T47D (cell line): ENCODE measurements at places on chromosomes 1 and 21.
A peak's percentile ranks its signal among the peaks of the same experiment; 100 is the strongest.

DNA sequence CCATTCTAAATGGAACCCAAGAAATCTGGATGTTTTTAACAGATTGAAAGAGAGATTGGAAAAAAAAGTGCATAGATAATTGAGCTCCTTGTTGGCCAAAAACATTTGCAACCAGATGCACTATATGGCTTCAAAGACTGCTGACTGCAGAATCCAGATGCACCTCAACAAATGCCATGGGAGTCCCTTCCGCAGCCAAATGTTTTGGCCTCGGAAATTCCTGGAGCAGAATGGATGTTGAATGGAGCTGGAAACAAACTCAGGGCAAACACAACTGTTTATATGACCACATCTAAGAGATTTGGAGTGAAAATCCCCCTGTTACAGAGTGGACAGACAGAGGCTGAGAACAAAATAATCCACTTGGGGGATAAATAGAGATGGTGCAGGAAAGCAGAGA is 285.0 kb upstream of the NFIA start:
- no peak for DNase-seq

- no peak for DNase-seq
Observed at GRCh38 chr1:209554761-209555611, 28.5 kb upstream of the CAMK1G start.

DNA sequence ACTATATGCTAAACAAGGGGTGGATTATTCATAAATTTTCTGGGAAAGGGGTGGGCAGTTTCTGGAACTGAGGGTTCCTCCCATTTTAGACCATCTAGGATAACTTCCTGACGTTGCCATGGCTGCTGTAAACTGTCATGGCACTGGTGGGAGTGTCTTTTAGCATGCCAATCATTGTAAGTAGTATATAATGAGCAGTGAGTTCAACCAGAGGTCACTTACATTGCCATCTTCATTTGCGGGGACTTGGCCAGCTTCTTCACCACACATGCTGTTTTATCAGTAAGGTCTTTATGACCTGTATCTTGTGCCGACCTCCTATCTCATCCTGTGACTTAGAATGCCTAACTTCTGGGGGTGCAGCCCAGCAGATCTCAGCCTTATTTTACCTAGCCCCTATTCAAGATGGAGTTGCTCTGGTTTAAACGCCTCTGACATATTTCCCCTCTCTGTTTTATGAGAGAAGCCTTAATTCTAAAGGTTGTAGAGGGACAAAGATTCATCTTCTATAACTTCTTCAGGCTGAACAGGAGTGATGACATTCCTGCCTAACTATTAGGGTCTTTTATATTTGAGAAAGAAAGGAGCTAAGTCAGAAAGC is 60.4 kb downstream of the DIP2A start:
- no peak for DNase-seq

GRCh38 chr1:19081218-19081893 is 124.9 kb upstream of the IFFO2 start:
- no peak for DNase-seq

- DNase-seq = no peak
Observed at GRCh38 chr1:192867180-192867579, 58.3 kb downstream of the RGS2 start.

DNA sequence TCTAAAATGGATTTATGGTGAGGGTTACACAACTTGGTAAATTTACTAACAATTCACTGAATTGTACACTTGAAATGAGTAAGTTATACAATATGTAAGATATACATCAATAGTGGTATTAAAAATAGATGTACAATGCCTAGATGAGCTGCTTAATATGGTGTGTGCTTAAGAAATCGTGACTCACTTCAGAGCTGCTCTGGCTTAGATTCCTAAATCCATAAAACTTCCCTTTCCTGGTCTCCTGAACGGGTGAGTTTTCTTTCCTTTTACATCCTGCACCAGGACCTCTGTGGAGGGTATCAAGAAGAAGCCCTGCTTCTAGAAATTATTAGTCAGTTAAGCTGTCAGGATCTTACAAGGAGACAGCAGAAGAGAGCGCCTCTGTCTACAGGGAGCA is 30.4 kb downstream of the H3-3A start:
- DNase-seq = no peak

GRCh38 chr1:79896140-79896539 is 889.6 kb upstream of the ADGRL4 start:
- no peak for DNase-seq

DNA sequence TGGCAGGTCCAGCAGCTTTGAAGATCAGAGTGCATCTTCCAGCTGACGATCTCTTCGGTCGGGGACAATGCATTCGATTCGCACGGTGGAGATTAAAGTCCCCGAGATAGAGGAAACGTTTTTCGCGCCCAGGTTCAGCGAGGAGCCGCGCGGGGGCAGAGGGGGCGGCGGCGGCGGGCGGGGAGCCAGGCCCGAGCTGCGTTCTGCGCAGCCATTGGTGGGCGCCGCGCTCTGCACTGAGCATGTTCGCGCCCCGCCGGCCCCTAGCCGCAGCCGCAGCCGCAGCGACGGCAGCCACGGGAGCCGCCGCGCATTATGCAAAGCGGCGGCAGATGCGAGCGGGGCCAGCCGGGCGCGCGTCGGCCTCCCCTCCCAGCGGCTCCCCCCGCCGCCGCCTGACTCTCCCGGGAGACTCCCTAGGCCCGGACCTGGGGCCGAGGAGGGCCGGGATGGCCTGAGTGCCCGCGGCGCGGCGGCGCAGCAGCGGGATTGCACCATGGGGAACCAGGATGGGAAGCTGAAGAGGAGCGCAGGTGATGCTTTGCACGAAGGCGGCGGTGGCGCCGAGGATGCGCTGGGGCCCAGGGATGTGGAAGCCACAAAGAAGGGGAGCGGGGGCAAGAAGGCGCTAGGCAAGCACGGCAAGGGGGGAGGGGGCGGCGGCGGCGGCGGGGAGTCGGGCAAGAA is at the start of gene FMN2:
FMN2 (plus strand) TSS at position 270 of the 687 bp plus-strand sequence; CDS start at position 497, 227 bp downstream.
- no peak for DNase-seq

DNA sequence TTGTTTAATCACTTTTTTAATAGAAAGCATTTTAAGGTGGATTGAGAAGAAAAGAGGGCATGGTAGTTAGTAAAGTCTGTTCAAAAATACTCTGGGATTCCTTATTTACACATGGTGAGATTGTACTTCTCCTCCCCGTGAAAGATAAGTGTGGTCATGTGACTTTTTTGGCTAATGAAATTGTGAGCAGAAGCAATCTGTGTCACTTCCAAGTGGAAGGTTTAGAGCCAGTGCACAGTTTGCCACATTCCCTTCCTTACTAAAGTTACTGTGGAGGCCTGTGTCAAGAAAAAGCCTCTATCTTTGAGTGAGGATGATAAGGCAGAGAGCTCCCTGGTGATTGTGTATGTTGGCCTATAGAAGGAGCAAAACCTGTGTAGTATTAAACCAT is 471.3 kb downstream of the OMA1 start:
- DNase-seq = no peak

DNA sequence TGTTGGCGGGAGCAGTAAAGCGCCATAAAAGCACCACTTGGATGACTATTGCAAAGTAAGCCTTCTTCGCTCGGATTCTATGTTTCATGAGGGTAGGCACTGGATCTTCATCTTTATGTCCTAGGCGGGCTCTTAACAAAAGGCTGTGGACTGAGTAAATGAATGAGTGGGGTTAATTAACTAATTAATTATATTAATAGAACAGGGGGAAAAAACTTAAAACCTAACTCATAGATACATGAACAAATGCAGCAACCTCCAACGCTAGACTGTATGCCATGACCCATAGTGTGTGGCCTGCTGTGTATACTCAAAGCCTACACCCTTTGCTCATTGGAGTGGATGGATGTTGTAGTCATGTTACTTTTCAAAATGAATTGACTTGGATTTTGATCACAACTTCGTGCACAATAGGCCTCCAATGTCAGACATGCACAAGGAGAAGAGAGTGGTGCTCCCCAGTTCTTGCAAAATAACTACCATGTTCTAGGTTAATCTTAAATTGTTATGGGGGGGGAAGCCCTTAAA is 417 bp upstream of the GFI1 start:
- DNase-seq = no peak

GRCh38 chr1:53148123-53148522 is 5.7 kb upstream of the SLC1A7 start:
- no peak for DNase-seq

DNA sequence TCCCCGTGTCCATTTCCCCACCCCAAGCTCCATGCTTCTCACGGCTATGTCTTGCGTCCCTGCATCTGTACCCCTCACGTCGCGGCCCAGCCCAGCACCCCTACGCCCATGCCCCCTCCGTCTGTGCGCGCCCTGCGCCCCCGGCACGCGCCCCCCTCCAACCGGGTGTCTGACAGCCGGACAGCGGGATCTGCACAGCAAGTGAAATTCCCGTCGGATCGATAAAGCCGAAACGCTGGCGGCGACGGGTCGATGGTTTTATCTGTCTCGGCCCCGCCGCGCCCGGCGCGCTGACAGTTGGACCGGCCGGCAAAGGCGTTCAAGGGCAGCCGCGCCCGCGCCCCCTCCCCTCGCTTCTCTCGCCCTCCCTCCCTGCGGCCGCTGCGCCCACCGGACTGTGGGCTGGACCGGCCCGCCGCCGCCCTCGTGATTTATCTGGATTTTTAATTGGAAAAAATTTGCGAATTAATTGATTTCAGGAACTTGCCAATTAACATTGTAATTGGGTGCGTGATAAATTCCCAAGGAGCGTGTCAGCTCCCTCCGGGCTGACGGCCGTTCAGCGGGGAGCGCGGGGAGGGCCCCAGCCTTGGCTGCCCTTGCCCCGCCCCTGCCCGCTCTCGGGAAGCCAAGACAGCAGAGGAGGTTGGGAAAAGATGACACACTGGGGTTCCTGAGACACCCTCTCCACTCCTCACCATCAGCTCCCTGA is 57.1 kb downstream of the TMEM53 start:
- no peak for DNase-seq

DNA sequence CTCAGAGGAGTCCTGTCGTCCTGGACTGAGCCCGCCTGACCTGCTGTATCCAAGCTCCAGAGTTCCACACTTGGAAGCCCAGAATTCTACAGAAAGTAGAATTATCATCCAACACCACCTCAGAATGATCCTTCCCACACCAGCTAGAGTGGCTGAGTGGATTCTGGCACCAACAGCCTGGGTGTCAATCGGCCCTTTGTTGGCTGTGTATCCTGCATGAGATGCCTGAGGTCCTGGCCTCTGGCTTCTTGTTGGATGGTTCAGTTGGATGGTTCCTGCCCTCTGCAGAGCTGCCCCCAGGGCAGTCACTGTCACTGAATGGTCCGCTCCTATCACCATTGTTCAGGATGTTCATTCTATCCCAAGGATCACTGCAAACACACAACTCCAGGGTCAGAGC is 49.8 kb downstream of the PGBD5 start:
- no peak for DNase-seq

DNA sequence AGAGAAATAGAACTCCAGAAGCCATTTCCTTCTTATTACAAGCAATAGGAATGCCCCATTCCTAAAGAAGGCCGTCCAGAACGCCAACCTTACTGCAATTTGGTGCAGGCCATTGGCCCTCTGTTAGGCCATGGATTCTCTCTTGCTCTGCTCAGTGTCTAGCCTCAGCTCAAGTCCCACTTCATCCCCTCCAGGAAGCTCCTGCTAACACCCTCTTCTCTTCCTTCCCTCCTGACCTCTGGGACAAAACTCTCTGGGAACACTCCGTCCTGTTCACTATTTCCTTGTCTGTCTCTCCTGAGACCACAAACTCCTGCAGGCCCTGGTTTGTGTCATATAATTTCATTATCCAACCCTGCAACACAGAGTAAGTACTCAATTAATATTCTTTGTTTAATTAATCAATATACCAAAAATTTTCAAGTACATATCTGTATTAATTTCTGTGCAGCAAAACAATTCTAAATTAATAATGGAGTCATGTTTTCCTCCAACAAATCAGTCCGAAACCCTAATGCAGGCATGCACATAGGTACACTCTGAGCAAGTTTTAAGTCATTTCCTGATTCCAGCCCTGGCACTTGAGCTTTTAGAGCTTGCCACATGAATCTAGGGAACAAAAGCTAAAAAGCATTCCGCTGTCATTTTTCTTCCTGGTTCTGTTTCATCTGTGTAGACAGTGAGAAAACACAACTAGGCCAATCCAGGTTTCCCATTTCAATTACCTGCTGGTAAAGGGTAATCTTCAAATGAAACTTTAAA is 245.3 kb downstream of the SETD4 start:
- DNase-seq = no peak

GRCh38 chr1:76993036-76993435 is 125.8 kb downstream of the ST6GALNAC5 start:
- no peak for DNase-seq

- no peak for DNase-seq
Observed at GRCh38 chr1:119947468-119947867, 51.2 kb upstream of the ADAM30 start.

DNA sequence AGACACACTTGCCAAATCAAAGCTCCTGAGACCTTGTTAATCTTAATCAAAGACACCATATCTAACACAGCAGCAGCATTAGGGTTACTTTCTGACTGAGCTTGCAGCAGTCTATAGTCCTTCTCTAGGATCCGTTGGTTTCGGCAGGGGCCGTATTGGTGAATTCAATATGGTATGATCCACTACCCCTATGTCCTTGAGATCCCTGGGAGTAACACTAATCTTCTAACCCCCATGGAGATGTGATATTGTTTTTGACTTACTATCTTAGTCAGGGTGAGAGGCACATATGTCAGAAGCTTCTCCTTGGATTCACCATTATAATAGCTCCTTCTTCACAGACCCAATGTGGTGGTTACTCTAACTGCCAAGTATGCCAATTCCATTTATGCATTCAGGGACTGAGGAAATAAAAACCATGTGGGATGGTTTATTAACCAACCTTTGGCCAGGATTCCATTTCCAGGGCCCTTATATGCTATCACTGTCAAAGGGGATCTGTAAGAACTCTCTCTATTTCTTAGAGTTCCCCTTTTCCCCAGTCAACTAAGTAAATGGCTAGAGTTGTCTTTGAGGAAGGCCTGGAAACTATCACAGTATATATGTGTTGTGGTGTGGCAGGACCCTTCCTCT is 673.6 kb upstream of the USP24 start:
- no peak for DNase-seq

GRCh38 chr1:17304151-17304825 is 3.7 kb upstream of the PADI4 start:
- peak; percentile 83 for DNase-seq

GRCh38 chr1:18926315-18927081 is 24.1 kb upstream of the ALDH4A1 start:
- no peak for DNase-seq
